ENCODE measurements at places on chromosomes 7 and 10.

DNA sequence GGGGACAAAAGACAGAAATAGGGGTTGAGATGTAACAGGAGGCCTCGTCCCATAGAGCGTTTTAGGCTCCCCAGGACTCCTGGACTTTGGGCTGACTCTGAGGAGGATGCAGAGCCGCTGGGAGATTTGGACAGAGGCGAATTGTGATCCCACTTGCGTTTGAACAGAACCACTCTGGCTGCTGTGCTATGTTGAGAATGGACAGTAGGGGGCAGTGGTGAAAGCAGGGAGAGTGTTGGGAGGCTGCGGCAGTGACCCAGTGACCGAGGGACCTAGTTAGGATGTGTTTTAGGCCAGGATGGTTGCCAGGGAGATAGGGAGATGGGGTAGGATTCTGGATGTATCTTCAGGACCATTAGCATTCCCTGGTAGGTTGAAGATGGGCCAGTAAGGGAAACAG, 271.6 kb downstream of the CCDC3 start:
- DNase-seq: no peak

DNA sequence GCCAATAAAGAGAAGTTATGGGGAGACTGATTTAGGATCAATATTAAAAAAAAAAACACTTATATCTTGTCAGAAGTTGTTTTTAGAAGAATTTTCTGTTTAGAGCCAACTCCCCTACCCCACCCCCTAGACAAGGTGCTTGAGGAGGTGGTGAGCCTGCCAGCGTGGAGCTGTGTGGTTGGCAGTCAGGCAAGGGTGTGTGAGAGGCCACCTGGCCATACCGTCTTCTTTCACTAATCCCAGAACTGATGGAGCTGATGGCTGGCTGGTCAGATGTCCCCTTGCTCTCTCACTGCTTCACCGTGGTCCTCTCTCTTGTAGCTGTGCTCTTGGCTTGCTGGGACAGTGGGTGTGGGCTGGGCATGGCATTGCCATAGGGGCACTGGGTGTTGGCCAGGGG, 34.3 kb downstream of the NACAD start:
- DNase-seq: no peak

- DNase-seq: no peak
Measured at GRCh38 chr10:108673741-108674140, 1249.6 kb downstream of the XPNPEP1 start.

DNA sequence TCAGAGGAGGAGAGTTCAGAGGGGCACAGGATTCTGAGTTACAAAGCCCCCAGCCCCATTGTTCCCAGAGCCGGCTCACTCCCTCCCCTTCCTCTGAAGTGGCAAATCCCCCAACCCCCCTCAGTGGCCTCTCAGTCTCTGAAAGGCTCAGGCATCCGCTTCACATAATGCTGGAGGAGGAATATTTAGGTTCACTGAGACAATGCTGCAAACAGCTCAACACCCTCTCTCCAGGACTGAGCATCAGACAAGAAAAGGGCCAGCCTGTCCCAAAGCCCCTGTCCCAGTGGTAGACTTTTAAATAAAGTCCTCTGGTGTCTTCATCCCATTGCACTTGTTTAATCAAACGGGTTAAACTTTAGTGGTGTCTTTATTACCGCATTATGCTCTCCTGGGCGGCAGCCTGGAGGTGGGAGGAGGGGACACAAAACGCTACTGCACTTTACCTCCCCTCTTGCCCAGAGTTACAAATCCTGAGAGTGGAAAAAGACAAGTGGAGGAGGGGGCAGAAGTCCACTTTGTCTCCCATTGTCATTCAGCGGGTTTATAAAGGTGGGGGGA, 257.9 kb downstream of the FGFR2 start:
- no peak for DNase-seq

DNA sequence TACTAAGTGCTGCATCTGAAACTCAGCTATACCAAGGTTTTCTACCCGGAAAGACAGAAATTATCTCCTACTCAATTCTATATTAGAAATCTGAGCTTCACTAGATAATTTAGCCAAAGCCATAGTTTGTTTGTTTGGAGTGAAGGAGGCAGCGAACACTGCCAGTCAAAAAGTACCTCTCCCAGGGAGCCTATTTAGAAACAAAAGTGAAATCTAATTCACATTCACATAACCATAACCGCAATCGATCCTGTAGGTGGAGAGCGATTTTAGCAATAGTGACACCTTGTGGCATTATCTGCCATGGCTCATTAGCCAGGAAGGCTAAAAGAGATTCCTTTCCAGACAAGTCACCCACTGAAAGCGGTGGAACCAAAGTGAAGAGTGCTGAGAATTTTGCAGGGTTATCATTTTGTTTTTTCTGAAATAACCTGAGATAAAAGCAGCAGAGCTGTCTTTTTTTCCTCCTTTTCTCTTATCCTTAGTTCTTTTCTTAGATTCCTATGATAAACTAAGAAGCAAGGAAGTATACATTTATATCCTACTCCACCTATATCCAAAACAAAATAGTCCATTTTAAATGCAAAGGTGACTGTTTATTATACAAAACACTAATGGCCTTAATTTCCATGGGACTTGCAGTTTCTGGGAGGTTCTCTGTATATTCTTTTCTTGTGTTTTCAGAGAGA, 83.7 kb upstream of the BET1 start:
- DNase-seq: peak; percentile 48

DNA sequence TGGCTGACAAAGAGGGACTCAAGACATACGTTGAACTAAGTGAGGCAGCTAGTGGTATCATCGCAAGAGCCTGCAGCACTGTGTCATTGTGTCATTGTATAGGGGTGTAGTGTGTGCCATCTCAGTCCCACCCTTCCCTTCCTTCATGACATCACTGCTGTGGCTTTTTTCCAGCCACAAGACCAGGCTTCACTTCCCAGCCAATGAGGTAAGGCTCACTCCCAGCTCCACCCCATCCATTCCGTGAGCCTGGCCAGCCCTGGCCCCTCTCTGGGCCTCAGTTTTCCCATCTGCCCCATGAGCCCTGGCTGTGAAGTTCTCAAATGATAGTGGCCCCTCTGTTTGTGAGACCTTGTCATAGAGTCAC, 134.3 kb upstream of the ZMIZ1 start:
- no peak for DNase-seq

- no peak for DNase-seq
Measured at GRCh38 chr7:14235056-14235455, 245.6 kb upstream of the ETV1 start.

DNA sequence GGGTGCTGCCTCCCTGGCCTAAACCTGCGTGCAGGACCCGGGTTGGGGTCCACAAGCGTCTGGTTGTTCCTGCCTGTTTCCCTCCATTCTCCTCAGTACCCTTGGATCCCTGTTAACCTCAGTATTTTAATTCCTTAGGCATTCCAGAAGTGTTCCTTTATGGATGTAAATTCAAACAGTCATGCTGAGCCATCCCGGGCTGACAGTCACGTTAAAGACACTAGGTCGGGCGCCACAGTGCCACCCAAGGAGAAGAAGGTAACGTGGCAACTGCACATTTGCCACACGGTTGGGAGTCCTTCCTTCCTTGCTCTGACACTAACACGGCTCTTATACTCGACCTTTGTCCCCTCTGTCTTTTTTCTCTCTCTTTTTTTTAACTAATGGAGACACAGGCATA, 187.1 kb downstream of the ARHGAP21 start:
- DNase-seq: no peak

- no peak for DNase-seq
Measured at GRCh38 chr7:47525066-47525623, 56.8 kb downstream of the TNS3 start.

- no peak for DNase-seq
Measured at GRCh38 chr10:98096316-98096715, 38.1 kb upstream of the R3HCC1L start.

DNA sequence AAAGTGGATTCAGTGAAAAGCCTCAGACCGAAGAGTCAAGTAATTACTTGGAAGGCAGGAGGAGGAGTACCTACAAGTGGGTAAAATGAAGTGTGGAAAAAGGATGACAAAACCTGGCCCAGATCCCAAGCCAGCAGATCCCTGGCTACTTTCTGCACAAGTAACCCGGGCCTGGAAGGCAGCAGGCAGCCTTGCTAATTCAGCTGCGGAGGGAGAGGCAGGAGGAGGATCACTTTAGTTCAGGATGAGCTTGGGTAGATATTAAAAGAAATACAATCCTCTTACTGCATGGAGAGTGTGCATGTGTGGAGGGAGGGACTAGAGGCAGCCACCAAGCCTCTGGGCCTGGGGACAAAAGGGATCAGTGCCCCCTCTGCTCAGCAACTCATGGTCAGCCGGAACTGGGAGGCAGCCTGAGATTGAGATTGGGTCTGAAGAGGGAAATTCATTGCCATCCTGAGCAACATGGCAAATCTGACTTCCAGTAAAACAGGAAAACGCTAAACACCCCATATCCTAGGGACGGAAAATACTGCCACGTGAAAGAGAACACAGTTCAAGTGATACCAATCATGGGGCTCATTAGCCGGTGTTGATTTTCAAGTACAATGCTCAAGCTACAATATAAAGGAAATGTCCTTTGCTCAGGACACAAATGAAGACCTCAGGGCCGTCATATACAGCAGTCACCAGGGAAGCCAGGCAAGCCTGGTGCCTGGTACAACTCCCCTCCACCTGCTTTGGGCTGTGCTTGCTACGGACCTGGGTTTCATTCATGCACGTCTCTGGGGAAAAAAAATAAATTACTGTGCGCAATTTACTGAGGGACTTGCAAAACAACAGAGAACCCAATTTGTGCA, 1.3 kb downstream of the AMPH start:
- DNase-seq: no peak

GRCh38 chr10:119375574-119376272, 166.8 kb downstream of the RGS10 start:
- DNase-seq: no peak

- no peak for DNase-seq
Measured at GRCh38 chr10:86252556-86252955, 114.0 kb downstream of the GRID1 start.

DNA sequence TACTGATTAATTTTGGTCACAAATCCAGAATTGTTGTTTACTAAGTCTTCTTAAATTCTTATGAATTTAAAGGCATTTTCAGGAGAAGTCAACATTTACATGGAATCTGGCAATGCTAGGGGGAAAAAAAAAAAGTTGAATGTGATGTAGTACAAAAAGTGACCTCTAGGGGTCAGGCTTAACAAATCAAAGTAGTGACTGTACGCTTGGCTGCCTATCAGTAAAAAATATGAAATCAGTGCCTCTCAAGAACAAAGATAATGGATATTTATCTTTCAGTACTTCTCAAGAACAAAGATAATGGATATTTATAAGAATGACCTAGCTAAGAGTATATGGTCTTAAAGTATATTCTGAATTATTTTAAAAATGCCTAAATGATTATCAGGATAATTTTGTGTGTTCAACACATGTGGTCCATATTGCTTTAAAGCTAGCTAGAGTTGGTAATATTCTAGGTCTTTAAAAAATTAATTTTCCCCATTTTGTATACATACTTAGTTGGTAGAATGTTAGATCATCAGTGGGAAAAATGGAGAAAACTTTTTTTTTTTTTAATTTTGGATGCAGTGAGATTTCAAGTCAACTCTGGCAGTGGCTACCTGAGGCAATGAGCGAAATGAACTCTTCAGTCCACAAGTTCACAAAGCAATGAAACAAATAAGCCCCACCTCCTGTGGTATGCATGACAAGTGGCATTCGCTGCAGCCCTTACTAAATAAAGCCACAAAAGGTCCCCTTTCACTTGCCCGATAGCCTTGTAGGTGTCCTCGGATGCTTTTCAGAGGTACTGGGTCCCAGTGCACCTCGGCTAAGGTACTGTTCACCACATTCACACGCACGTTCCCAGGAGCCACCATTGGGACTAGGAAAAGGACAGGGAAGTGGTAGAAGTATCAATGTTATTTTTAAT, 51.2 kb upstream of the LAMB4 start:
- peak; percentile 34 for DNase-seq

GRCh38 chr7:8113184-8113583, 144.6 kb downstream of the GLCCI1 start:
- no peak for DNase-seq

GRCh38 chr7:90413185-90413528, 9.9 kb downstream of the CLDN12 start:
- no peak for DNase-seq

- DNase-seq: no peak
Measured at GRCh38 chr7:82700741-82701140, 257.2 kb upstream of the CACNA2D1 start.

GRCh38 chr10:102152545-102152890, 329 bp downstream of the NOLC1 start:
- DNase-seq: no peak

DNA sequence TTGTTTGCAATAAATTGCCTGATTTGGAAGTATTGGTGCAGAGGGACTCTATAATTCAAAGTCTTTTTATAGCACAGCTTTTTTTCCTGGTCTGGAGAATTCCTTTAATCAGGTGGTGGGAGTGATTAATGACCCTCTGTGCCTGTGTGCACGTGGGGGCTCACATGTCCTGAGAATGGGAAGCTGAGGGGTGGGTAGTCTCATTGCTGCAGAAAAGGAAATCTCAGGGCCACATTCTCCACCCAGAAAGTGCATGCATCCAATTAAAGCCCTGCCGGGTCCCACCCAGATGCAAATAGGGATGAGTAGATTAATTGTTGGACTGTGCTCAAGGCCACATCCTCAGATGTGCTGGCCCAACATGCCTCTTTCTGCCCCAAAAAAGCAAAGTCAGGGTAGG, 324.7 kb downstream of the CXCL12 start:
- no peak for DNase-seq

DNA sequence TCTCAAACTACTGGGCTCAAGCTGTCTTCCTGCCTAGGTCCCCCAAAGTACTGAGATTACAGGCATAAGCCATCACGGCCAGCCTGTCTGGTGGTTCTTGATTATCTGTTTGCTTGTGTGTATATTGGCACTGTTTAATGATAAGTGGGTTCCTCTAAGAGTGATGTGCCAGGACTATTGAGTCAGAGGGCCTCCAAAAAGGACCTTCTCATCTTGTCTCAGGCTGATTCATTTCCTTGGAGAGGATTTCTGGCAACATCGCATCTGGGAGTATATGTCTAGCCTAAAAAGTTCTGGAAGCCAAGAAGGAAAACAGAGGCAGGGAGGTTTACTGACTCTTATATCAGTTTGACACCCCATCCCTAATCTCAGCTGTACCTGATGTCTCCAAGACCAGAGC, 27.1 kb upstream of the AKAP9 start:
- no peak for DNase-seq

GRCh38 chr10:107269626-107270025, 105.1 kb upstream of the SORCS1 start:
- no peak for DNase-seq

- DNase-seq: peak; percentile 16
Measured at GRCh38 chr10:78933828-78934531, 134.8 kb upstream of the ZMIZ1 start.

GRCh38 chr10:133110133-133110532, 22.4 kb downstream of the ADGRA1 start:
- DNase-seq: no peak

DNA sequence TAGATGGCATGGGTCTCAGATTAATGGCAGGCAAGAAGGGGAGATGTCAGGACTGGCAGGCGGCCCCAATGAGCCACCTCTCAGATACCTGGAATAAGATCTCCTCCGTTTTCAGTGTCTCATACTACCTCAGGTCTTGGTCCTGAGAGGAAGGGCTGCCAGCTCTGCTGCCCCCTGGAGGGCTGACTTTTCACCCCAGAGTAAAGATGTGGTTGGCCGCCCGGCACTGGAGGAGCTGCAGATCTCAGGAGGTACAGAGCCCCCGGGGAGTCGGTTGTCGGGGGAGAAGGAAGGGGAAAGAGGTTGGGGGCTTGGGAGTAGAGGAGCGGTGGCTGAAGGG, 642 bp upstream of the COL13A1 start:
- DNase-seq: no peak

Measured in CD4-positive, alpha-beta T cell treated with Interleukin-4 for 1 hour (primary cell).